Nucleus accumbens (tissue), 56 donors: ENCODE measurements at places on chromosomes 1 and 21.

- no peak for DNase-seq
These were observed 270.2 kb upstream of the TMPRSS15 start for GRCh38 chr21:18673789-18674188.

- DNase-seq: no peak
These were observed 254.4 kb downstream of the FOXD2 start for GRCh38 chr1:47692196-47692595.

DNA sequence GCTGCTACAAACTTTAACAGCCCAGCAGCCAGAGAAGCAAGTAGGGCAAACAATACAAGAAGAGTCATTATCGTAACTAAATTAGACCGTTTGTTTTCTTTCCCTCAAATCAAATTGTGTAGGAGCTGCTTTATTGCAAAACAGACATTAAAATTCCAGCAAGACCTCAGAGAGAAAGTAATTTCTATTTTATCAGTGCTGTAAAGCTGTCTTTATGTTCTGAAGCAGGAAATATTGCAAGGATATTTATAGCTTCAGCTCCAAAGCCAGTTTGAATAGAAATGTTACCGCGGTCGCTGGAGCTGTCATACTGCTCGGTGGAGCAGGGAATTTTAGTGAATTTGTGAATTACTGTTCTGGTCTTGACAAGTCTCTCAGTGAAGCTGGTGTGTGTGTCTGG, 503.8 kb upstream of the PLXNA2 start:
- DNase-seq: no peak

DNA sequence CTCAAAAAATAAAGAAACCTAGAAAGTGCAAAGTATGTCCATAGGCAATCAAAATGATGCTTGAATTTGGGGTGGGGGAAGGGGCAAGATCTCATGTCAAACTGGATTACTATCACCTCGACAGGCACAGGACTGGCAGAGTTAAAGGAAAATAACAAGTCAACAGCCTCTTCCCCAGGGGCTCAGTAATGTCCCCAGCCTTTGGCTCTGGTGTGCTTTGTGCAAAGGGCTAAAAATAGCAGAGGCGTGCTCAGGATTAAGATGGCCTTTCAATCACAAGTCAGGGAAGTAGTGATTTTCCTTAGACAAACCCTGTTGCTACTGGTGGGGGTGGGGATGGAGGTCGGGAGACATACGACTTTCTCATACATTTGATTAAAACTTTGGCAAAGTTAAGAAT, 63.5 kb upstream of the OLIG2 start:
- no peak for DNase-seq

- no peak for DNase-seq
These were observed 2.5 kb downstream of the SEMA4A start for GRCh38 chr1:156155756-156156510.

- DNase-seq: no peak
These were observed 9.2 kb downstream of the LBR start for GRCh38 chr1:225418598-225418997.

DNA sequence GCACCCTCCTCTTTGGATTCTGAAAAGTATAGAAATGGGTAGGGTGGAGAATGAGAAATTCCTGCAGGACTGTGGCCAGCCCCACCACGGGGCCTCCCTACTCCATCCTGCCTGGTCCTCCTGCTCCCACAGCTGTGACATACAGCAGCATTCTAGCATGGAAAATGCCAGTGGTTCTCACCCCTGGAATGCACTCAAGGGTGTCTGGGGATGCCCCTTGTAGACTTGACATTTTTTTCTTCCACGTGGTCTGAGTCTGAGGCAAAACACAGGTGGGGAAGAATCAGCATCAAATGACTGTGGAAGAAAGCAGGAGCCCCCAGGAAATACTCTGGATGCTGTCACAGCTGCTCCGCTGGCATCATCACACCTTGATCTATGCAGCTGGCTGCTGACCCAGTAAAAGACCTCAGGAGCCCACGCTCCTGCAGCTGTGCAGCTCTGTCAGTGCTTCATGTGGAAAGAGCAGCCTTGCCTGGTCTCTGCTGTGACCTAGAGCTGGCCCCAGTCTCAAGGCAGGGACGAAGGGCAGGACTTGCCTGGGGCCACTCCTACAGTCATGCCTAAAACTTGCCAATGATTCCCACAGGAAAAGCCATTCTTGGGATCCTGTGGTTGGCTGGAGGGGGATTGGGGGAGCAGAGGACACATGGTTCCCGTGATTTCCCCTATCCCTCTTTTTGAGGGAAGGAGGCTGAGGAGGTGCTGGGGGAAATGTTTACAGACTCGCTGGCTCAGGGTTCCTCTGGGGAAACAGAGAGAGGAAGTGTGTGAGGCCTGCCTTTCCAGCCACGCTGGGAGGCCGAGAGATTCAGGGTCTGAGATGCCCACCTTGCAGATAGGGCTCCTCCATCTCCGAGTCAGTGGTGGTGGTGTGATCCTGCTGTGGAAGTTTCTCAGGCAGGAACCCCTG, 10.8 kb upstream of the A3GALT2 start:
- DNase-seq: no peak

- DNase-seq: no peak
These were observed 8.0 kb upstream of the RLF start for GRCh38 chr1:40153073-40153770.

DNA sequence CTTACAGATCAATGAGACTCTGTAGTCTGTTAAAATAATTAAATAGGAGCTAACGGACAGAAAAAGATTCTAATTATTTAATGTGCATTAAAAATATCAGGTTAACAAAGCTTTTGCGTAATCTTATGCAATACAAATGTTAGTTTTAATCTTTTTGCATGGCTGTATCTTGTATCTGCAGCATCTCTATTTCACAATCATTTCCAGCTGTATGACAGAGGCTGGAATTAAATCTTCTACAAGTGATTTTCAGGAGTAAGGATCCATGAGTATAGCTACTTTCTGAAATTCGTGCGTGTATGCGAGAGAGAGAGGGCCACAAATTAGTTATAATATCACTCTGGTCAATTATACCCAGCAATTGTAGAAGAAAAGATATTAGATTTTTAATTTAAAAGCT, 1446.8 kb downstream of the NCAM2 start:
- no peak for DNase-seq

DNA sequence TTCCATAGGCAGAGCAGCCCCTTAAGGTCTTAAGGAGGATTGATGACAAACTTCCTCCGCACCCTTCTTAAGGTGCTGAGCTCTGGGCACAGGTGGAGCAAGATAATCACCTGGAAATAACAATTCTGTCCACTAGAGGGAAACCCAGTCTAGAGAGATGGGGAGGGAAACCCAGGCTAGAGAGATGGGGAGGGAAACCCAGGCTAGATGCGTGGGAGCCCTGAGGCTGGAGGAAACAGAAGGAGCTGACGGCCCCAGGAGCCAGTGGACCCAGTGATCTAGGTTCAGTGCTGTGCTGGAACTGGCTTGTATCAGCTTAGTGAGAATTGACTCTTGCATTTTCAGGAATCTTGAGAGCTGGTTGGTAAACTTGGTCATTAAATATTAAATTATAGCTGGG, 17.8 kb upstream of the MYCL start:
- no peak for DNase-seq

GRCh38 chr21:44455524-44456213, 359 bp downstream of the LRRC3 start:
- no peak for DNase-seq

DNA sequence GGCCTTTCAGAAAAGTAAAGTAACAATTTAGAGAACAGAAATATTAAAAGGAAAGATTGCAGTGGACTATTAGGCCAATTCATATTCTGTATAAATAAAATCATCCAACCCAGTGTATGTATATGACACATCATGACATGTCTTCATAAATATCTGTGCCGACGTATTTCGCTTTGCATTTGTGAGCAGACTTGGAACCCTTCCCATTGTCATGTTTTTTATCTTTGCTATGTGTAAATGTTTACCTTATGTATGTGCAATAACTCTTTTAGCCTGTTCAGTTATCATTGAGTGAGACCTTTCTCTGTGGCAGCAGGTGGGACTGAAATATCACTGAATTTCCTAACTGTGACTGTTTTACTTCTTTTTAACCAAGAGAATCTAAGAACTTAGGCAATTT, 58.0 kb upstream of the FAM3B start:
- no peak for DNase-seq

GRCh38 chr1:29392036-29392435, 155.7 kb downstream of the PTPRU start:
- no peak for DNase-seq
